ENCODE measurements at places on chromosomes 1 and 21. TPM values are rescaled to one million over a fixed set of nuclear protein-coding genes. Genes with fewer than 3 reads are reported as not detected.
A peak's percentile ranks its signal among the peaks of the same experiment; 100 is the strongest.

The DHRS3 gene
- 31.0 TPM for polyA plus RNA-seq

The RAD54L gene
- 15.6 TPM for polyA plus RNA-seq

DNA sequence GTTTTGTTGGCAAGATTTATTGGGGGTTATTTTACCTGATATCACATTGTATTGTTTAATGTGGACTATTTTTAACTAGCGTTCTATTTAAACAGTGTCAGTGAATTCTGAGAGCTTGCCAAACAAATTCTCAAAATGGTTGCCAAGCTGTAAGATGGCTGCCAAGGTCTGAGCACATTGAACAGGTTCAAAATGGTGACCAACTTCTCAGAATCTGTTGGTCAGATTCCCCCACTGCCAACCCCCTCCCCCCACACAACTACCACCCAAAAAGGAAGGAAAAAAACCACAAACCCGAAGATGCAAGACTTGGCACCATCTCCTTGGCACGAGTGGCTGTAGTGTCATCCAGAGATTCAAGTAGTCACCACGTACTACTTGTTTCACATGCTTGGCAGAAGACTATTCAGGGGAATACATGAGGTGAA lies 159.1 kb downstream of the NFIA start:
- DNase-seq: peak; percentile 68

GRCh38 chr21:14706712-14707510 lies 160.8 kb upstream of the SAMSN1 start:
- DNase-seq: no peak

DNA sequence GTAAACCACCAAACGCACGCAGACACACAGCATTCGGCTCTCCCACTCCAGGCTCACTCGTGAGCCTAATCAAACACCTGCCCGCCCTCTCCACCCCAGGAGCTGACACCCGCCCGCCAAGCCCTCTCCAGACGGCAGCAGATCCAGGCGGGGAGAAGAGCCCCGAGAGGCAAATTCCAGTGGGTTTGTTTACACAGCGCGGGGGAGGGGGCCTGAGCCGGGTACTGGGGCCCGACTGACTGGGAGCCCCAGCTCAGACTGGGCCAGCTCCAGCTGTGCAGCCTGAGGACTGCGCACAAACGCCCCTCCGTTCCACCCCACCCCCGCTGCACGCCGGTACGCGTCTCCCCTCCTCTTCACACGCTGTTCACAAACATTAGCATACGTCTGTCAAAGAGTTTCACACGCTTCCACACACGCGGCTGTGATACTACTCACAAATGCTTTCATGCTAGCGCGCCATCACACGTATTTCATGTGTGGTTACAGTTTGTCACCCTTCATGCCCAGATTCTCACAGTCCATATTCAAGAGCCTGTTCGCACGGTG lies 1.0 kb upstream of the EFNA1 start:
- peak; percentile 55 for DNase-seq

DNA sequence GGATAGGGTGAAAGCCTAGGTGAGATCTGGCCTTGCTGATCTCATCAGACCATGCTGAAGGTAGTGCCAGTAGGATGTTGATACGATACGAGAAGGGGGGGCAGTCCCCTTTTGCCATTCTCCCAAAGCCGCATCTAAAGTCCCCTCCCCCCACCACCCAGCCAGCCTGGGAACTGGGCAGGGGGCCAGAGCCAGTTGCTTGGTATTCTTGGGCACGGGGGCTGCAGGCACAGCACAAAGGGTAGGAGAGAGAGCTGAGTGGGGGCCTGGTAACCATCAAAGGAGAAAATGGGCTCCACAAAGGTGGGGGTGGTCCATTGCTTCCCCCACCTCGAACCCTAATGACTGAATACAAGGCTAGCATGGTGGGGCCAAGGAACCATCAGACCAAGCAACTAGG lies 5.4 kb downstream of the PEA15 start:
- DNase-seq: no peak

GRCh38 chr1:86296305-86297205 lies 99.6 kb downstream of the ODF2L start:
- DNase-seq: no peak

DNA sequence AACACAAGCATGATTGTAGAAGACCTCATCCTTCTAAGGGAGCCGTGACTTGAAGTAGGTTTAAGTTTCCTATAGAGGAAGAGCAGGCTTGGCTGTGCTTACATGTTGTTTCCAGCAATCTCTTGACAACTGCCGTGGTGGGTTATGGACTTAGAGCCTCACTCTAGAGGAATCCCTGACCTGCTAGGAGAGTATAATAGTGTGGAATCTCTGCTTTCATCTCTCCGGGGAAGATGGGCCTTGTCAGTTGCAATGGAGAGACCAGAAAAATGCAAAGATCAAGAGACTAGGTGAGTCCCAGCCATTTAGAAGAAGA lies 137.6 kb downstream of the MIS18A start:
- no peak for DNase-seq

GRCh38 chr1:204331275-204331674 lies 28.5 kb downstream of the PLEKHA6 start:
- no peak for DNase-seq

- no peak for DNase-seq
Observed at GRCh38 chr1:29352719-29353420, 116.5 kb downstream of the PTPRU start.

DNA sequence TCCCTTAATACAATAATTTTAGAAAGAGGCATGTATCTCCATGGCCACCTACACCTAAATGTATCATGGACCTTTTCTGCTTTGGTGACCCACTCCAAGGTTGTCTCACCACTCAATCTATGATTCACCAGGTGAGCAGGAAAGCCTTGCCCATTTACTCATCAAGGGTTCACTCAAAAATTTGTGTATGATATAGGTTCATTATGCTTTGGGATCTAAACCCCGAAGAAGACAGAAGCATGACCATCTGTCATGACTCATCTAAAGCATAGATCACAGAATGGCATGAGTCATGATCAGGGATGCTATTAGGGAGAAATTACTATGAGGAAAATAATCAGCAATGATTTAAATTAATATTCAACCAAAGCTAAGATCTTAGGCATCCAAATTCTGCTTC lies 38.5 kb downstream of the PYHIN1 start:
- no peak for DNase-seq

DNA sequence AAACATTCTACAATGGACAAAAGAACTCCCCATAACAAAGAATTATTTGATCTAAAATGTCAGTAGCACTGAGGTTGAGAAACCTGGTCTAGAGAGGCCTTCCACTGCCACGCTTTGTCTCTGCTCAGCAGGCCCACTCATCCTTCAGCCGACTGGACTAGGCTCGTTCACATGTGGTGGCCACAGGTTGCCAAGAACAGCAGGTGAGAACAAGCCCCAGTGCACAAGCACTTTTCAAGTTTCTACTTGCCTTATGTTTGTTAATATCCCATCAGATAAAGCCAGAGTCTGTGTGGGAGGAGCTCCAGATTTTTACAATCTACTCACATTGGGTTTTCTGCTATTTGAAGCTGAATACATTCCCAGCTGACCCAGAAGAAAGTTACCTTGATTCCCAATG lies 9.1 kb upstream of the EFHD2 start:
- no peak for DNase-seq

Data from right lung (tissue), 10 donors.